Endothelial cell (in vitro differentiated cells): ENCODE measurements at places on chromosomes 5 and 9. TPM values are rescaled to one million over a fixed set of nuclear protein-coding genes. Genes with fewer than 3 reads are reported as not detected.

DNA sequence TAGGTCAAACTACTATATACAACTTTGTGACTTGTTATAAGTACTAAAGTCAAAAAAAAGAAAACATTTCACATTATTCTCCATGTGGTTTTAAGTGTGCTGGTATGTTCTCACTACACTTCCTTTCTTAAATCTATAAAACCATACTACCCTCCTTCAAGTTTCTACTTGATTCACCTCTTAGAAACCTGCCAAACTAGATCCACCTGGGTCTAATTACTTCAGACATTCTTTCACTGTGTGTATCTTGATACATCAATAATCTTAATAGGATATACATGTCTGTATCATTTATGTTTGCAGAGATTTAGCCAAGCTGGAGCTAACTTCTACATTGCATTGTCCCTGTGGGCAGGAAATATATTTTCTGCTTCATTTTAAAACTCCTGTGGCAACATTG is 1012.6 kb downstream of the EFNA5 start:
- H3K27ac ChIP-seq, result no peak overlapping the region
- H3K27me3 ChIP-seq, result no peaks in the 10 kb centered on the region
- H3K4me3 ChIP-seq, result no peak overlapping the region
- DNase-seq, result no peak

Gene AQP3
- 6.0 TPM for total RNA-seq

Gene CEP78
- total RNA-seq, result 21.7 TPM

Gene PCDHB9
- 15.2 TPM for total RNA-seq

- peak; percentile 88 for DNase-seq
- H3K27me3 ChIP-seq, result peaks cover 2% of the 10 kb centered on the region
- peak within 1 kb of the TSS; percentile 80 for H3K27ac ChIP-seq
- H3K4me1 ChIP-seq, result peaks cover 31% of the 10 kb centered on the region
- H3K4me3 ChIP-seq, result peak within 1 kb of the TSS; percentile 97
- peaks cover 16% of the 10 kb centered on the region for H3K36me3 ChIP-seq
Observed at GRCh38 chr9:126860077-126860756, at the start of gene ZBTB34. TSS of gene ZBTB34 (plus strand) at chr9:126860639. CDS start at chr9:126879400, 18,761 bp downstream.

- peaks cover 17% of the 10 kb centered on the region for H3K4me1 ChIP-seq
- no peak overlapping the region for H3K4me3 ChIP-seq
- DNase-seq, result no peak
- no peak overlapping the region for H3K27ac ChIP-seq
- H3K36me3 ChIP-seq, result no peaks in the 10 kb centered on the region
Observed at GRCh38 chr9:18299449-18299848, 174.5 kb upstream of the ADAMTSL1 start.

GRCh38 chr9:72160446-72161123 is 11.3 kb downstream of the GDA start:
- no peaks in the 10 kb centered on the region for H3K4me1 ChIP-seq
- no peak for DNase-seq
- no peak overlapping the region for H3K4me3 ChIP-seq
- no peaks in the 10 kb centered on the region for H3K27me3 ChIP-seq
- no peaks in the 10 kb centered on the region for H3K36me3 ChIP-seq

Gene QSOX2
- total RNA-seq, result 14.0 TPM

- H3K27me3 ChIP-seq, result peaks cover 8% of the 10 kb centered on the region
- H3K36me3 ChIP-seq, result peaks cover 8% of the 10 kb centered on the region
- H3K4me1 ChIP-seq, result peaks cover 18% of the 10 kb centered on the region
- H3K27ac ChIP-seq, result peak overlapping the region; percentile 9
- no peak for DNase-seq
- H3K4me3 ChIP-seq, result peak overlapping the region; percentile 97
Observed at GRCh38 chr5:75510417-75510835, 1.0 kb downstream of the CERT1 start.

DNA sequence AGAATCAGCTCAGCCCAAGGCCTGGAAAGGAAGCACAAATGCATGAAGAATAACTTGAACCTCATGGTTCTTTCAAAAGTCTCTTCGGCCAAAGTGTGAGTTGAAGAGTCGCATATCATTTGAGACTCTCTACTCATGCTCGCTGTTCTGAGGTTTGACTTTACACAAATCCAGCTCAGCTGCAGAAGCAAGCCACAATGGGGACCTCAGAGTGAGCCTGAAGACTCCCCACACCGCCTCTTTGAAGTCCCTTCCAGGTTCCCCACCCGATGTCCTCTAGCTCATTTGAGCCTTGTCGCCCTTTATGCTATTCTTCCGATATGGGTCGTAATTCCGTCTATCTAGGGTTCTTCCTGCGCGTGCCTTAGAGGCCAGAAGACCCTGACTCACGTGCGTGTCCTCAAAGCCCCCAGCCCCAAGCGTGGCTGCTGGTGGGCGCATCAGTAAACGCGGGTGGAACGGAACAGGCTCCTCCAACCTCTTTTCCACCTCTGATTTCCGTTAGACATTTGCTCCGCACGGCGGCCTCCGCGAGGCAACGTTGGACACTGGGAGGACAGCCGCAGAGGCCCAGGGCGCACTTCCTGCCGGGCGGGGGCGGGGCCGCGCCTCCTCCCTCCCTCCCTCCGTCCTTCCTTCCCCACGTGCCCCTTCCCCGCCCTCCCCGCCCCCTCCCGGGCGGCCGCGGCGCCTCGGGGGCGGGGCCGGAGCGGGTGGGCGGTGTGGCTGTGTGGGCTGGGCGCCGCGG is at the start of gene SNX30:
Gene SNX30, plus strand, starts transcription at position 745 of the 748 bp plus-strand sequence. CDS start 242 bp downstream, outside the sequence.
- H3K4me3 ChIP-seq, result peak within 1 kb of the TSS; percentile 92
- peaks cover 13% of the 10 kb centered on the region for H3K27me3 ChIP-seq

- DNase-seq, result no peak
- no peak overlapping the region for H3K27ac ChIP-seq
- peaks cover 2% of the 10 kb centered on the region for H3K27me3 ChIP-seq
- H3K4me3 ChIP-seq, result no peak overlapping the region
Observed at GRCh38 chr9:6040077-6040476, 24.7 kb upstream of the RANBP6 start.

Gene MEGF10
- total RNA-seq, result 5.6 TPM

Gene ZFP2
- 2.8 TPM for total RNA-seq

- peaks cover 13% of the 10 kb centered on the region for H3K4me1 ChIP-seq
- no peaks in the 10 kb centered on the region for H3K36me3 ChIP-seq
- peak; percentile 60 for DNase-seq
- H3K4me3 ChIP-seq, result peak overlapping the region; percentile 88
- H3K27me3 ChIP-seq, result peaks cover 35% of the 10 kb centered on the region
Observed at GRCh38 chr9:97853844-97854695, 1.0 kb downstream of the FOXE1 start.

DNA sequence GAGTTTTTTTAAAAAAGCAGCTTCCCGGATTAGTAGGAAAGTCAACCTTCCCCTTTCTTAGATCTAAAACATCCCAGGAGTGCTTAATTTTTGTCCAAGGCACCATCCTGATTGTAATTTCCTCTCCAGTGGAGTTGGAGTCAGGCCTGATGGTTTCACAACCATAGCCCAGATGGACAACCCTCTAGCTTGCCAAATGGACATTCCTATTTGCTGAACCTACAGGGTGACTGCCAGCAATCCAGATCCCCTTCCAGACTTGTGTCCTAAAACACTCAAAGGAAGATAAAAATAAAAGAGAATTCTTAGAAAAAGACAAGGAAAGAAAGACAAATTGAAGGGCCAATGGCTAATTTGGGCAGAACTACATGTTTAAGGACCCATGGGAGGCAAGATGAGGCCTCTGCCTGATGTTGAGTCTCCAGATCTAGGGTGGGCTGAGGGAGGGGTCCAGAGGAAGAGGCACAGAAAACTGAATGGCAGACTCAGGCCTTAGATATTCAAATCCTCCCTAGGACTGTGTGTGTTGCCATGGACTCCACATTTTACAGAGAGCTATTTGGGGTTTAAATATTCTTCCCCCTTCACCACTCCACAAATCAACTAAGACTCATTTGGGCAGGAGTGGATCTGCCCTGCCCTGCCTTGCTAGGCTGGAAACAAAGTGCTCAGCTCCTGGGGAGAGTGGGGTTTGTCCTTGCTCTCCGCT is 38.5 kb upstream of the SLC44A1 start:
- H3K27me3 ChIP-seq, result no peaks in the 10 kb centered on the region
- no peak overlapping the region for H3K27ac ChIP-seq
- H3K36me3 ChIP-seq, result no peaks in the 10 kb centered on the region
- no peak for DNase-seq
- no peak overlapping the region for H3K4me3 ChIP-seq
- peaks cover 3% of the 10 kb centered on the region for H3K4me1 ChIP-seq

Gene HDHD3
- total RNA-seq, result 8.4 TPM

Gene AK1
- 63.3 TPM for total RNA-seq

GRCh38 chr5:77844373-77844622 is 68.2 kb upstream of the TBCA start:
- H3K27ac ChIP-seq, result no peak overlapping the region
- H3K36me3 ChIP-seq, result no peaks in the 10 kb centered on the region
- H3K27me3 ChIP-seq, result peaks cover 24% of the 10 kb centered on the region
- DNase-seq, result no peak

Gene PPP3R2
- 2.2 TPM for total RNA-seq

GRCh38 chr5:116388564-116389258 is 185.9 kb downstream of the SEMA6A start:
- peak overlapping the region; percentile 77 for H3K27ac ChIP-seq
- no peaks in the 10 kb centered on the region for H3K36me3 ChIP-seq
- peaks cover 5% of the 10 kb centered on the region for H3K27me3 ChIP-seq
- no peak overlapping the region for H3K4me3 ChIP-seq

Gene BSPRY
- 0.15 TPM for total RNA-seq

GRCh38 chr9:69885931-69886330 is 65.3 kb downstream of the CFAP95 start:
- peaks cover 4% of the 10 kb centered on the region for H3K4me1 ChIP-seq
- DNase-seq, result no peak

Gene IFNB1
- total RNA-seq, result not detected

Gene CKMT2
- total RNA-seq, result 0.18 TPM

Gene PCDHA11
- total RNA-seq, result 7.8 TPM

Gene KIF20A
- 10.3 TPM for total RNA-seq

DNA sequence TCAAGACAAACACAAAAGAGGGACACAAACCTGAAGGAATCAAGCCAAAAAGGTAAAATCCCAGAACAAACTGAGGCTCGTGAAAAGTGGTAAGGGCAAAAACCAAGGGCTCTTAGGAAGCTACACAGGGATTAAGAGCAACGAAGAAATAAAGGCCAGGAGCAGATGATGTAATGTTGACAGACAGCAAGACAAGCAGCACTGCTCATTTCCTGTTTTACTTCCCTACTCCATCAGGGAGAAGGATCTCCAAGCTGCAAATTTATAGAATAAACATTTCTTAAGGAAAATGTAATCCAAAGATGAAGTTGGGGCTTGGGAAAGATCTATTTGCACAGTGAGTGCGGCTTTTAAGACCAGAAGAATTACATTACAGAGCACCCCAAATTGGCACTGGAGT is 182.3 kb upstream of the MAP1B start:
- no peaks in the 10 kb centered on the region for H3K36me3 ChIP-seq
- no peak overlapping the region for H3K4me3 ChIP-seq
- peak overlapping the region; percentile 28 for H3K27ac ChIP-seq
- H3K4me1 ChIP-seq, result peaks cover 22% of the 10 kb centered on the region
- peaks cover 2% of the 10 kb centered on the region for H3K27me3 ChIP-seq

- H3K27me3 ChIP-seq, result no peaks in the 10 kb centered on the region
- H3K36me3 ChIP-seq, result no peaks in the 10 kb centered on the region
- H3K27ac ChIP-seq, result no peak overlapping the region
- no peak overlapping the region for H3K4me3 ChIP-seq
- H3K4me1 ChIP-seq, result peaks cover 4% of the 10 kb centered on the region
- no peak for DNase-seq
Observed at GRCh38 chr5:57931807-57932206, 449.2 kb upstream of the ACTBL2 start.

- peaks cover 14% of the 10 kb centered on the region for H3K4me1 ChIP-seq
- H3K27ac ChIP-seq, result no peak overlapping the region
- H3K4me3 ChIP-seq, result no peak overlapping the region
- H3K36me3 ChIP-seq, result peaks cover 22% of the 10 kb centered on the region
Observed at GRCh38 chr5:15943487-15943886, 236.1 kb downstream of the MARCHF11 start.

Gene SLC34A3
- not detected for total RNA-seq

Gene ADAMTS19
- 6.9 TPM for total RNA-seq

DNA sequence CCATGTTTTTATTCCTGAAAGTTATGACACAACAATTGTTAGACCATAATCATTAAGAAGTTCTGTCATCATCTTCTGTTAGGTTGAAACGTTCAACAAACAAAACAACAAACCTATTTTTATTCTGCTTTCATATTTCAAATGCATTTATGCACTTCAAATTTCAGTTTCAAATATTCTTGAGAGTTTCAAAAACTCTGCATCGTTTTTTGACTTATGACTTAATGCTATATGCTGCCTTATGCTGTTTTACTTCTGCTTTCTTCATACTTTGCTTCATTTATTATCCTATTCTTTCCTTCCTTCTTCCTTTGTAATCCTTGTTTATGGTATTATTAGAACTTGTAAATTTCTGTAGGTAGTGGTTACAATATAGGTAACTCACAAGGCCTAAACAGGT is 95.0 kb downstream of the PCSK1 start:
- no peaks in the 10 kb centered on the region for H3K36me3 ChIP-seq
- DNase-seq, result no peak
- H3K4me1 ChIP-seq, result no peaks in the 10 kb centered on the region
- no peak overlapping the region for H3K27ac ChIP-seq
- H3K27me3 ChIP-seq, result no peaks in the 10 kb centered on the region
